Anterior cingulate cortex (tissue), 58 donors: ENCODE measurements at places on chromosomes 7 and 10.

DNA sequence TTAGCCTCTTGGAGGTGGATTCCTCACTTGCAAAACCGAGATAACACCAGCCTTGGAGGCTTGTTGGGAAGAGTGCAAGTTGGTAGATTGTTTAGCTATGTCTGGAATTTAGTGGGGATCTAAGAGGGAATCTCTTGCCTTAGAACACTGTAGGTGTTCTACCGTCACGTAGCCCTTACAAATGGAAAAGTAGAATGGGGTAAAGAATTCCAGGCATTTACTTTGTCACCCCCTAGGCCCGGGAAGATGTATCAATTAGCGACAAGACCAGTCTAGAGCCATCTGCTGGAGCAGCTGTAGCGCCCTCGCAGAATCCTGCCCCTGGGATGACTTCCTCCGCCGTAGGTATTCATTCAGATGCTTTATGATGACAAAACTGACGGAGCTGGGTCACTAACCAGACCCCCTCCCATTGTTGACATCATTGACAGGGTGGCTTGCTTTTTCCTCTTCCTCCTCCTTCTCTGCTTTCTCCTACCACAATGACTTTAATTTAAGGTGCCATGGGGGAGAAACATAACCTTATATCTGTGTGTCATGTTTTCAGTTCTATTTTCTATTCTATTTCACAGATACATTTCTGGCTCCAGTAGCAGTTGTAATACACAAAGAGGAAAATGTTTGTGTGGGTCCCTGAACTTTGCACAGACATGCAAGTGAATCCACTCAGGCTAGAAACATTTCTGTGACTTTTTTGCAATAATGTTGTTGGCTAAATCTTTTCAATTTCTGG is 262.6 kb upstream of the LYZL1 start:
- DNase-seq: no peak

DNA sequence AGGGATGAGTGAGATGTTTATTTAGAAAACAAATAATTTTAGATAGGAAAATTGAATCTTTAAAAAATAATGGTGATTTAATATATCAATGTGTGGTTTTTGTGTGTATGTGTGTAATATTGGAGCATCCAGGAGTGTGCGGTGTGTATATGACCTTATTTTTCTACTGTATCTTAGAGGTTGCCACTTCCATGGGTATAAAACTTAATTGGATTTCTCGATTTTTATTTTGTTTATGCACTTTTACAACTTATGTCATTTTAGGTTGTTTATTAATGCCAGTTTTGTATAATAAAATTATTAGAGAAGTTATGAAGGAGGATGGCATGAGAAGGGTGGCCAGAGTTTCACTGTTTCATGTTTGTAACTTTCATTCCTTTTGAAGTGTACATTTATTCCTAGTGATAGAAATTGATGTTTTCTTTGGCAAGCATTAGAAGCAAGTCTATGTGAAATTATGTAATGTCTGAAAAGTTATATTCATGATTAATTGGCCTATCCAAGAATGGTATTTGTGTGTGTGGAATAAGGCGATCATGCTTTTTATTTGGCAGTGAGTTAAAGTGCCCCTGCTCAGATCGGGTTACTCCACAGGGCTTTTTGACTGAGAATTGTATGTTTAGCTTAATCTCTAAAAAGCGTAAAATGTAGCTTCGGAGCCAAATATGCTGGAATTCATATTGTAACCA is 110.3 kb downstream of the KAT6B start:
- no peak for DNase-seq

- no peak for DNase-seq
These were observed 41.8 kb upstream of the GJD4 start for GRCh38 chr10:35563261-35563891.

- DNase-seq: peak; percentile 4
These were observed 86.4 kb downstream of the MYL10 start for GRCh38 chr7:101542527-101543241.

DNA sequence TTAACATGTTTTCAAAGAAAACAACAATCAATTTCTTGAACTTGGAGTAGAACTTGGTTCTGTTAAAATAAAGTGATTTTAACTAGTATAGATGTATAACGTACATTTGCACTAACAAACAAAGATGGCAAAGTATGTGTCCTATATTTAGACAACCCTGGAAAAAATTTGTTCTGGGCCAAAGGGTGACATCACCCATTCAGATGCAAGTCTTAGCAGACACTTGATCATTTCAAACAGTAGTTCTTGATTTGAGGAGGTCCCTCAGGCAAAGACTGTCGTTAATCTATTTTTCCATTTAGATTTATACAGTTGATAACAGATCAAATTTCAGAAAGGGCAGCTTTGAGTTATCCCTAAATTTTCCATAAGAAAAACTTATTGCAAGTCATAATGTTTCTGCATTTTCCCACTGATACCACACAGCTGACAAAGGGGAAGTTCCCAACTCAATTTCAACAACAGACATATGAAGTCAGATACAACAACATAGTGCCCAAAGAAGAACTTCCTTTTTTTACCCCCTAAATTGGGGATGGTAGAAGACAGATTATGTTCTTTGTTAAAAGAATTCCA is 5.2 kb downstream of the NMT2 start:
- no peak for DNase-seq

- no peak for DNase-seq
These were observed 36.5 kb downstream of the CFAP43 start for GRCh38 chr10:104195706-104196105.

- no peak for DNase-seq
These were observed 90.0 kb downstream of the ST7 start for GRCh38 chr7:117043108-117043825.
